ENCODE measurements at places on chromosomes 11 and 22.

GRCh38 chr11:475941-476340 is 25.9 kb downstream of the PTDSS2 start:
- no peak for DNase-seq

GRCh38 chr11:124633355-124633754 is 10.7 kb downstream of the TBRG1 start:
- DNase-seq: no peak

DNA sequence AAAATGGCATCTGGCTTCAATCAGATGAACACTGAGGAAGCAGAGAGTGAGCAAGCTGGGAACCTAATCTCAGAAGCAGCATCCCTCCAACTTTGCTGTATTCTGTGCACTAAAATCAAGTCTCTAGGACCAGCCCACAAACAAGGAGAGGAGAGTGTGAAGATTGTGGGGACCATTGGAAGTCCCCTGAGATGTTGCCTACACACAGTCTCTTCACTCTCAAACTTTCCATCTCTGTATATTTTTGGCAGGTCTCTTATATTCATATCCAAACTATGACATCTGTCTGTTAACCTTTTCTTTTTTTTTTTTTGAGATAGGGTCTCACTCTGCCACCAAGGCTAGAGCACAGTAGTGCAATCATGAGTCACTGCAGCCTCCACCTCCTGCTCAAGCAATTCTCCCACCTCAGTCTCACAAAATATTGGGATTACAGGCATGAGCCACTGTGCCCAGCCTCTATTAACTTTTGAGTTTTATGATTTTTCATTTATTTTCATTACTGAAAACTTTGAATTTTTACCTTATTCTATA is 1096.4 kb downstream of the TBC1D22A start:
- DNase-seq: no peak

- no peak for DNase-seq
Measured at GRCh38 chr11:35682230-35683173, 19.9 kb downstream of the TRIM44 start.

- DNase-seq: no peak
Measured at GRCh38 chr11:96026310-96026709, 102.4 kb upstream of the MTMR2 start.

GRCh38 chr11:125787827-125788226 is at the start of gene PATE3:
TSS of gene PATE3 (plus strand) at chr11:125788127. CDS start at chr11:125788152, 25 bp downstream.
- DNase-seq: no peak

DNA sequence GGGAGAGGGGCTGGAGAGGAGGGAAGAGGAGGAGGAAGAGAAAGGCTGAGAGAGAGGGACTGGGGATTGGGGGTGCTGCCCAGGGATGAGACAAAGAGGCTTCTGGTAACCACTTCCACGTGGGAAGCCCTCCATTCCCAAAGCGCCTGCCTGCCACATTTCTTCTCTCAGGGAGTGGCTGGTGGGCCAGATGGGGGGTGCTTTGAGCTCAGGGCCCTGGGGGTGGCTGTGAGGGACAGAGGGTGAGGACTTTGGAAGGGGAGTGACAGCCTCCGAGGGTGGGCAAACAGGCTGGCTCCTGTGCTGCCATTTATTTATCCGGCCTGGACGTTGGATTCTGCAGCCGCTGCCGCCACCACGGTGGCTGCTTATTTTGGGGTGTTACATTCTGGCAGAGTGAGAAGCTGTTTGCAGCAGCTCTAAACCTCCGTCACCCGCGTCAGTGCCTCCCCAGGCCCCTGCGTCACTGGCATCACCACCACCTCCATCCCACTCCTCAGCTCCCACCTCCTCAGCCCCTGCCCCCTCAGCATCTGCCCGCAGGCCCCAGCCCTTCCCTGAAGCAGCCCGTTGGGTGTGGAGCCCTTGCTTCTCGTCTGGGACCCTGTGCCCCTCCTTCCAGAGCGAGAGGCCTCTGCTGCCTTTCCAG is 1.6 kb downstream of the RTN4RL2 start:
- no peak for DNase-seq

GRCh38 chr11:100691896-100692653 is 5.0 kb downstream of the ARHGAP42 start:
- DNase-seq: no peak

- no peak for DNase-seq
Measured at GRCh38 chr22:47591016-47591415, 828.6 kb downstream of the TBC1D22A start.

GRCh38 chr11:95514416-95515110 is 275.0 kb downstream of the FAM76B start:
- no peak for DNase-seq

DNA sequence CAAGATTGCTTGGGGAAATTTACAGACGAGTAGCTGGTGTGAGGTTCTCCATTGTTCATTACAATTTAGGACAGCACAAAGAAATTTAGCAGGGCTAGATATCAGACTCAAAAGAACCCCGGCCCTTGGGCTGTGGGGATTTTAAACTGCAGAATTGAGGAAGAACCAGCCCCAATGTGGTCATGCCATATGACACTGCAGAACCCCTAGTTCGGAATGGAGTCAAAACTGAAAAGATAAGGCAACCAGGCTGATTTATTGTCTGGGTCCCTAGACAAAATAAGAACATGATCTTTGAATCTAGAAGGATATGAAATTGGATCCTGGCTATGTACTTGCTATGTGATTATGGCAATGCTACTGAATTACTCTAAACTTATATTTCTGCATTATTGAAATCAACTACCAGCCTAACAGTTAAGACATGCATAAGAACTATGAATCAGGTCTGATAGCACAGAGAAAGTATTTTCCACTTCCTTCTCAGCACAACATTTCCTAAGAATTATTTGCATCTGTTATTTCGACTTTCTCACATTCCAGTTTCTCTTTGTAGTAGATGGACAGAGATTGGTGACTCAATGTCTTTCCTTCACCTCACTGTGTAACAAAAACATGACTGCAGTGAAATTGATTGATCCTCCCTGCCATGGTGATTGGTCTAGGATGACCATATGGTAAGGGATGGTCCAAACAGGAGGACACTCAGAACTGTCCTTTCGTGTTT is 13.2 kb downstream of the MMP3 start:
- DNase-seq: no peak

DNA sequence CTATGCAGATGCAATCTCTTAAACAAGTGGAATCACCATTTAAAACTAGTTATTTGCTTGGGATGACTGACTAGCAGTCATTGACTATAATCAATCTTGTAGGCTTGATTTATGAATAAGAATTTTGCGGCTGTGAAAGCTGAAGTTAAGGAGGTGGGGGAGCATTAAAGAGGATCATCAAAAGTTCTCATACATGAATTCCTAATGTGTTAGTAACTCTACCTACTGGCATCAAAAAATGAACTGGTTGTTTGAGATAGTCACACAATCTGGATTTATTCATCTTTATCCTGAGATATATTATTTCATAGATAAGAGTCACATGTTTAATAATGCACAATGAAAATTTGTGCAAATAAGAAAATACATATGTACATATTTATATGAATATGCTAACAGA is 393.6 kb downstream of the LUZP2 start:
- DNase-seq: no peak

DNA sequence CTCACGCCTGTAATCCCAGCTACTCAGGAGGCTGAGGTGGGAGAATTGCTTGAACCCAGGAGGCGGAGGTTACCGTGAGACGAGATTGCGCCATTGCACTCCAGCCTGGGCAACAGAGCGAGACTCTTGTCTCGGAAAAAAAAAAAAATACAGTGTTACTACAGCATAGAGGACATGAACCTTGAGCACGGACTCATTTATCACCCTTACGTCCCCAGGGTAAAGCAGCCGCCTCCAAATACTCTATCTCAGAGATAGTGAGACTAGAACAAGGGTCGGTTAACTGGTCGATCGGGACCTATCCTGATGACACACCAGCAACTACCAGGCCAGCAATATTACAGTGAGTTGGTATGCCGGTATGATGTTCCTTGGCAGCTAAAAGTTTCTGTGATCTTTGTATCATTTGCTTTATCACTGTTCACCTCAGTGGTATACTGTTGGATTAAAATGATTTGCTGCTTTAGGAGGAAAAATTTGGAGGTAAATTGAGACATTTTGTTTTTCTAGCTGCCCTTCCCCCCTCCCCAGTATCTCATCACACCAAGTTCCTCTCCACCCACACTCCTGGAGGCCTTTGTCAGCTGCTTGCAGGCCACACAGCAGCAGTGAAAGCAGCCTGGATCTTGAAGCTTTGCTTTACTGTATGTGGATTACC is 7.0 kb upstream of the SIDT2 start:
- DNase-seq: no peak

GRCh38 chr22:30307041-30307574 is 17.8 kb upstream of the CASTOR1 start:
- no peak for DNase-seq

DNA sequence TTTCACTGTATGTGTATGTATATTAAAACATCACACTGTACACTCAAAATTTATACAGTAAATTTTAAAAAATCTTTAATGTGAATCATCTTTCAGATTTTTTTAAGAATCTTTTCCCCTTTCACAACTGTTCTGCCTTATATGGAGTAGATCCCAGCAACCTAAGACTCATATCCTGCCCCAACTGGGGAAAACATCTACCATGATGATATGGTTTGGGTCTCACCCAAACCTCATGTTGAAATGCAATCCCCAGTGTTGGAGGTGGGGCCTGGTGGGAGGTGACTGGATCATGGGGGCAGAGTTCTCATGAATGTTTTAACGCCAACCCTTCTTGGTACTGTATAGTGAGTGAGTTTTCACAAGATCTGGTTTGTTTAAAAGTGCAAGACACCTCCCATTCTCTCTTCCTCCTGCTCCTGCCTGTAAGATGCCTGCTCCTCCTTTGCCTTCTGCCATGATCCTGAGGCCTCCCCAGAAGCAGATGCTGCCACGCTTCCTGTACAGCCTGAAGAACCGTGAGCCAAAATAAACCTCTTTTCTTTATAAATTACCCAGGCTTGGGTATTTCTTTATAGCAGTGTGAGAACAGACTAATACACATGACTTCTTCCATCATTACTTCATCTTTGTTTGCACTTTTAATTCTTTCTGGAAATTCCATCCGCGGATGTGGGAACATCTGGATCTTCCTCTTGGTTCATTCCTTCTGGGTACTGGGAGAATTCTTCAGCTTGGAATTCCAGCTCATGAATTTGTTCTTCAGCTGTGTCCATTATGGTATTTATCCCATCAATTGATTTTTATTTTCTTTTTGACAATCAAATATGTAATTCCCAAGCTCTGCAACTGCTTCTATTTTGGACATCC is 36.9 kb downstream of the LINC01488 start:
- DNase-seq: no peak

GRCh38 chr22:20128902-20129746 is 2.5 kb upstream of the ZDHHC8 start:
- DNase-seq: no peak

DNA sequence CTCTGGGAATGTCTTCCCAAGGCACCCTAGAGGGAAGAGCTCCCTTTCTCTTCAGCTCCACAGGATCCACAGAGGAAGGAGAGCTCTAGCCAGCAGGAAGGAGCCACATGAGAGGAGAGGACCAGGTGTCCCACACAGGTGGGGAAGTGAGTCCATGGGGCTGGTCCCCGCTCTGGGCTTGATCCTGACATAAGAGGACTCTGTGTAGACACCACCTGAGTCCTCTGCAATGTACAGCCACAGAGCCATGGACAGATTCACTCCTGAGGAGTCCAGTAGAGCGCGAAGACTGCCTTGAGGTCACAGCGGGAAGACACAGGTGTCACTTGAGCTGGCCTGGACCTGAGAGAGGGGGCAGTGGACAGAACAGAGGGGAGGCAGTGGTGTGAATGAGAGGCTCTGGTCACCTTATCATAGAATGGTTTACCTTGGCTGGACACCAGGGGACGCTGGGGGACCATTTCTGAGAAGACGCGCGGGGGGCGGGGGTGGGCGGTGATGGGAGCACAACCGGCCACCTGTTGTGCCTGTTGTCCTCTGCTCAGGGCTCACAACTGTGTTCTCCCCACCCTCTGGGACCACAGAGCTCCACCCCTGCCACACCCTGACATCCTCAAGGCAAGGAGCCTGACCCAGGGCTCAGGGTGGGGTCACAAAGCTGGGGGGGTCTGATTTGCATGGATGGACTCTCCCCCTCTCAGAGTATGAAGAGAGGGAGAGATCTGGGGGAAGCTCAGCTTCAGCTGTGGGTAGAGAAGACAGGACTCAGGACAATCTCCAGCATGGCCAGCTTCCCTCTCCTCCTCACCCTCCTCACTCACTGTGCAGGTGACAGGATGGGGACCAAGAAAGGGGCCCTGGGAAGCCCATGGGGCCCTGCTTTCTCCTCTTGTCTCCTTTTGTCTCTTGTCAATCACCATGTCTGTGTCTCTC is 128.2 kb downstream of the ZNF280B start:
- no peak for DNase-seq

- DNase-seq: no peak
Measured at GRCh38 chr22:44383064-44383575, 70.4 kb upstream of the SHISAL1 start.

DNA sequence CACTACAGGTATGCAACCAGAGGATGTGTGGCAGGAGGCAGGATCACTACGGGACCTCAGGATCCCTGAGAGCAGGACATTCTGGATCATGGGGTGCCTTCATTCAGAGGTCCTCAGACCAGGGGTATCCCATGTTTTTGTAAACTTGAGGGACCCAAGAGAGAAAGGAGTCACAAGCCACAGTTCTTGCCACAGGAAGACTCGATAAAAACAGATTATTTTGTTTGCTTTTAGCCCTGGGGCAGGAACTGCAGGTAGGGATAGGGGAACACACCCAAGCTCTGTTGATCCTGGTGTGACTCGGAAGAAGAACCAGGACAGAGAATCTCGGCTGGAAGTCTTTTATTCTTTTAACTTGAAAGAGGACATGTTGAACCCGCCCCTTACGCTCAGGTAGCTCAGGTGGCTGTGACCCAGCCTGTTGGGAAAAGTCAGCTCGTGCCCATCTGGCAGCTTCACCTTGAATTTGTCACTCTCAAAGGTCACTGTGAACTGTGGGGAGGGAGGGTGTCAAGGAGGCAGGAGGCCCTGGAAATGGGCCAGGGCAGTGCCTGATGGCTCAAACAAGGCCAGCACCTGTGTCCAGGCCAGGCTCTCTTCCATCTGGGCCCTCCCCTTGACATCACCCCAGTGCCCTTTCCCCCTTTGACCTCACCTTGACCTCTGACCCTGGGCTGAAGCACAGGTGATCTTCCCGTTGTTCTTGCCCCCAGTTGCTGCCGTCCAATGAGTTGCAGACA is 9.8 kb downstream of the LGALS2 start:
- no peak for DNase-seq

DNA sequence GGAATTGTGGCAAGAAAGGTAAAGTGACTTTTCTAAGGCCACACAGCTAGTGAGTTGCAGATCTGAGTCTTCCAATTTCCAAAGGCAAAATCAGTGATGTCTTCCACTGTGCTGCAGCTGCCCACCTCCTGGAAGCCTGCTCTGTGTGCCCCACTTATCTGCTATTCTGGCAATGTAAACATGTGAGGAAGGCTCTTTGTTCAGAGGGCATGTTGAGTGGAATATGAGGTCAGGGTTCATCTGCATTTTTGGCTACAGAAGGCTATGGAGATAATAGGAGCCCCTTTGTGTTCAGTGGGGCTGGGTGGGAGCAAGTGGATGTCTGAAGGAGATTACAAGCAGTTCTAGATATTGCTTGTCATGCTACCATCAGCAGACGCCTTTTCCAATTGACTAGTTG is 396.2 kb downstream of the BUD13 start:
- DNase-seq: no peak
